Activated CD4-positive, alpha-beta T cell treated with anti-CD3 and anti-CD28 coated beads for 36 hours (primary cell): ENCODE measurements at places on chromosomes 7 and 10.
A peak's percentile ranks its signal among the peaks of the same experiment; 100 is the strongest.

GRCh38 chr10:52215745-52216361 is 98.2 kb upstream of the DKK1 start:
- peak; percentile 52 for DNase-seq

DNA sequence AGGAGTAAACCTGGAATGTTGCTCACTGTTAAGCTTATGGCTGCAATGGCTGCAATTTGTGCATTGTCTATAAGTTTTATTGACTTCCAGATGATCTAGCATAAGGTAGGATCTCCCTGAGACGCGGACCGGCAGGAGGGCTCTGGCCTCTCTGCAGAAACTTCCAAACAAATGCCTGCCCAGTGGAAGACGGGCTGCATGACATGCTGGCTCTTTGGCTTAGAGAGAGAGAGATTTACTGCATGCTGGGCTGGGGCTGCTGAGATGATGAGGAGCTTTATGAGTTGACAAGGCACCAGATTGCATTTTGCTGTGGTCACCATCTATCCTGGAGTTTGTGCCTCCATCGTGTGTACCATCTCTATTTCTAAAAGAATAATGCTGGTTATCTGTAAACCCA is 193.2 kb downstream of the GALNT17 start:
- DNase-seq = no peak

GRCh38 chr10:62182595-62182994 is 86.0 kb downstream of the RTKN2 start:
- peak; percentile 22 for DNase-seq

GRCh38 chr7:16524332-16524731 is 2.3 kb upstream of the LRRC72 start:
- no peak for DNase-seq

DNA sequence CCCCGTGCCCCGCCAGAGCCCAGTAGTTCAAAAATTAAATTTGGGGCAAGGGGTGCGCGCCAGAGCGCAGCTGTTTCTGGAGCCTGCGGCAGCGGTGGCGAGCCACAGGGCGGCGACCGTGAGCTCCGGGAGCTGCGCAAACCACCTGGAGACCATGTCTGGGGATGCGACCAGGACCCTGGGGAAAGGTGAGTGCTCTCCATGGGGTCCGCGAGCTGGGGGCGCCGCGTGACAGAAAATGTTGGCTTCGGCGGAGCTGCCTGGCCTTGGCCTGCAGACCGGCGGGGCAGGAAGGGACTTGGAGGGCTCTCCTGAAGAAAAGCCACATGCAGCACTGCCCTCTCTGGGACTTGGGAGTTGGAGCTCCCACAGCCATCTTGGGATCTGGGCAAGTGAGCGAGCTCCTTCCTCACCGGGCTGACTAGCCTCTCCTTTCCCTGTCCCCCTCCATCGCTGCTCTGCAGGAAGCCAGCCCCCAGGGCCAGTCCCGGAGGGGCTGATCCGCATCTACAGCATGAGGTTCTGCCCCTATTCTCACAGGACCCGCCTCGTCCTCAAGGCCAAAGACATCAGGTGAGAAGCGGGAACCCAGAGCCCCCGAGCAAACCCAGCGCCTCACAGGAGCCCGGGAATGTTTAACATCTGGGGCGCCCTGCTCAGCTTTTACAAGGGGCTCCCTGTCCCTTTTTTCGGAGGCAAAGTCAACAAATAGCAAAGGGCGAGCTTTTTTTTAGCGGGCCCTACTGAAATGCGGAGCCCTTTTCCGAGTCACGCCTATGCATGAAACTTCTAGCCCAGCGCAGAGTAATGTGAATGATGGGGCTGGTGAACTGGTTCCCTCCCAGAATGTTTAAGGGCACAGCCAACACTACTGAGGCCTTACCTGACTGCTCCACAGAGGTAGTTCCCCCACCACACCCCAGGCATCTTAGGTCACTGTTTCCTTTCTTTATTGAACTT is 6.1 kb downstream of the GSTO2 start:
- DNase-seq = peak; percentile 75

GRCh38 chr7:18511351-18512140 is 16.0 kb downstream of the HDAC9 start:
- no peak for DNase-seq

DNA sequence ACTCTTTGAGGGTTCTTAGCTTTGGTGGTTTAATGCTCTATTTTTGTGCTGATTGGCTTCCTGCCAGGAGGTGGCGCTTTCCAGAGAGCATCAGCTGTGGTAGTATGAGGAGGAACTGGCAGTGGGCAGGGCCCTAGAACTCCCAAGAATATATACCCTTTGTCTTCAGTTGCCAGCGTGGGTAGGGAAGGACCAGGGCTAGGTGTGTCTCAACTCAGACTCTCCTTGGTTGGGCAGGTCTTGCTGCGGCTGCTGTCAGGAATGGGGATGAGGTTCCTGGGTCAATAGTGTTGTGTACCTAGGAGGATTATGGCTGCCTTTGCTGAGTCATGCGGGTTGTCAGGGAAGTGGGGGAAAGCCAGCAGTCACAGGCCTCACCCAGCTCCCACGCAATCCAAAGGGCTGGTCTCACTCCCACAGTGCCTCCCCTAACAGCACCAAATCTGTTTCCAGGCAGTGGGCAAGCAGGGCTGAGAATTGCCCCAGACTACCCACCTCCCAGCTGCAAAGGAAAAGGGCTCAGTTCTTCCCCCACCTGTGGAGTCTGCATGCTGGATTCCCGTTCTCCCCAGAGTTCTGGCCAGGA is 191.5 kb downstream of the PHTF2 start:
- peak; percentile 43 for DNase-seq

GRCh38 chr7:48380921-48381320 is 209.7 kb downstream of the ABCA13 start:
- no peak for DNase-seq

- no peak for DNase-seq
These were observed 120.3 kb downstream of the BMPER start for GRCh38 chr7:34025600-34025999.

GRCh38 chr10:124565565-124566221 is 104.1 kb downstream of the LHPP start:
- peak; percentile 20 for DNase-seq

DNA sequence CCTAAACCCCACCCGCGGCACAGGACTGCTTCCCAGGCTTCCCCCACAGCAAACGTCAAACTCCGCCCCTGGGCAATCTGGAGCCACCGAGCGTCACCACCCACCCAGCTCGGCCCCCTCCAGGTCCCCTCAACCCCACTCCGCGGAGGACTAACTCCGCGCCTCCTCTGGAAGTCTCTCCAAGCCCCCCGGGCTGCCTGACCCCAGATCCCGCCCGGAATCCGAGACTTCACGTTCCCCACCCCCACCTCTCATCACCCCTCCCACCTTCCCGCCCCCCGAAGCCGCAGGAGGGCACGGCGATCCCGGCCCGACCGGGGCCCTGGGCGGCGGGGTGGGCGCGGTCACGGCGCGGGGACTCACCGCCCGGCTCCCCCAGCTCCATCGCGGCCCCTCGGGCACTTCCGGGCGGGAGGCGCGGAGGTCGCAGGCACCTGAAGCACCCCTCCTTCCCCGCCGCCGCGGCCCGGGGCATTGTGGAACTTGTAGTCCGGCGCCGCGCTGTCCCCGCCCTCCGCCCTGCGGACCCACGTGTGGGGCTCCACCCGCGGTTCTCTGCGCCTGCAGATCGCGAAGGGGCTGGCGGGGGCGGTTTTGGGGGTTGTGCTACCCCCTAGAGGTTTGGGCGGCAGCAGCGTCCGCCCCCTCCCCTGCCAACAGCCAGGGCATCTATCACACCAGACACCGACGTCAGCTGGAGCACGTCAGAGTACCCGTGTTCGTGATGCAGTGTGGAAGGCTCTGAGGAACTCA is at the start of gene TMUB1:
TSS of gene TMUB1 (minus strand) at position 423 of the 753 bp plus-strand sequence. CDS start 930 bp downstream, outside the sequence.
- DNase-seq = peak; percentile 90

GRCh38 chr10:109837384-109837783 is 85.9 kb downstream of the XPNPEP1 start:
- no peak for DNase-seq

DNA sequence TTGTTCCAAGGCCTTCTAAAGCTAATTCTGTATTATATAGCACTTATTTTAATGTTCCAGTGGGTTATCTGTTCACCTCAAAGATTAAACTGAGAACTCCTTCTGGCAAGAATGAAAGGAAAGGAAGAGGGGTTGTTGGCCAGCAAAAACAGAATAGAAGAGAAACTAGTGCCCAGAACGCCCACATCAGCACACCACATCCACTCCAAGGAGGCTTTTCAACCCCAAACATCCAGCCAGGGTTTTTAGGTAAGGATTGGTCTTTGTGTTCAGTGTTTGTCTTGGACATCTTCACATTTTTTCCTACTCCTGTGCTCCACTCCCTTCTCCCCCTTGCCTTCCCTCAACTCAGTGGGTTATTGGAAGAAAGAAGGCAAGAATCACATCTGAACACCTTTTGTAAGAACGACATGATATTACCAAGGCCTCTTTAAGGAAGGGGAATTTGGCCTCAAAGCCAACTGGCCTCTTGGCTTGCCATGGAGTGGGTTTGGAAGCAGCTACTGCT is 55.8 kb downstream of the BICC1 start:
- no peak for DNase-seq

DNA sequence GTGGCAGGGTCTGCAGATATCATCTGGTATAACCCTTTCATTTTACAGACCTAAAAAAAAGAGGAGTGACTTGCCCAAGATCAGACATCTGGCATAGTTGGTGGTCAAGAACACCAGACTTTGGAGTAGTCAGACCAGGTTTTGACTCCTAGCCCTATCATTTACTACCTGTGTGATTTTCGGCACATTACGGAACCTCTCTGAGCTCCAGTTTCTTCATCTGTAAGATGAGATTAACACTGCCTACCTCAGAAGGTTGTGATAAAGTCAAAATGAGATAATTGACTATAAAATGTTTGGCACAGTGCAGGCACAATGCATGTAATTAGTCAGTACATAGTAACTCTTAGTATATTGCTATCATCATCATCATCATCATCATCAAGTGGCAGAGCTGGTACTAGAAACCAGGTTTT is 1.2 kb downstream of the STRIP2 start:
- DNase-seq = no peak

GRCh38 chr10:109922358-109922975 is 844 bp downstream of the XPNPEP1 start:
- peak; percentile 20 for DNase-seq

DNA sequence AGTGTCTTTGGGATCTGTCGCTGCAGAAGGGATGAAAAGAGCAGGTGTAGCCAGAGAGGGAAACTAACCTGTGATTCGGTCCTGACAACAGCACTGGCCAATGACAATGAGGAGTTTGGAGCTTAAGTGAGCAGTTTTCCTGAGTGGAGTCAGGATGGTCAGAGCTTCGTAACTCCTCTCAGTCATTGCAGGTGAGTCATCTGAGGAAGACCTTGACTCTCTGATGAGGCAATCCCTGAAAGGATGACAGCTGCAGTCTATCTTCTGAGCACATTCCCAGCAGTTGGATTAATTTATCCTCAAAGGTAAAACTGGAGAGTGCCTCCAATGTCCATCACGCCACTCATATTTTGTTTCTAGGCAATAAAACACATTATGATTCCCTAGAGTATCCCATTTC is 401.9 kb downstream of the POM121L12 start:
- DNase-seq = no peak

DNA sequence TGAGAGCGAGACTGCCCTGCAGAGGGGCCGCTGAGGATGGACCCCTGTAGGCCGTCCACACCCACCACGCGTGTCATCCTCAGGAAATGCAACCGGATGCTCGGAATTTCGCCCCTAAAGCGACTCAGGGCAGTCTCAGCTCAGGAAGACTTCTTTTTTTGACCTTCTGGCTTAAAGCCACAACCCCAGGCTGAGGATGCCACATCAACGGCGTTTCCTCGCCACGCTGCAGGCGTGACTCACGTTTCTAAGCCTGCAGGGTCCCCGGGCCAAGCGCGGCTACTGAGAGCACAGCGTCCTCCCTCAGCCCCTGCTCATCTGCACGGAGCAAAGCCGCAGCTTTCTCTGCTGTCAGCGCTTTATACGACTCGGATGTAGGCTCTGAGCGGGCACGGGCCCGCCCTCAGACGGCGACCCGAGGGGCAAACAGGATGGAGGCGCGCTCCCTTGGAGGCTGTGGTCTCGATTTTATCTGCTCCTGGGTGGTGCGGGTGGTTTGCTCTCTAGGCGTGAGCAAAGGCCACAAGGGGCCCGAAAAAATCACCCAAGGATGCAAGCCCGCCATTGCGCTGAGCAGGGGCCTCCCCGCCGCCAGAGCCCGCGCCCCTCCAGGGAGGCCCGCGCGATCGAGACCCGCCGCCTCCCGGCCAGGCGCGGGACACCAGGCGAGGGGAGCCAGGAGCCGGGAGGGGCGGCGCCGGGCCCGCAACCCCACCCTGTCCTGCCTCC is 726 bp upstream of the INSIG1 start:
- peak; percentile 90 for DNase-seq

GRCh38 chr7:79434867-79435266 is 18.6 kb downstream of the MAGI2 start:
- no peak for DNase-seq

- DNase-seq = no peak
These were observed 292.0 kb downstream of the LRMDA start for GRCh38 chr10:75723319-75723980.

DNA sequence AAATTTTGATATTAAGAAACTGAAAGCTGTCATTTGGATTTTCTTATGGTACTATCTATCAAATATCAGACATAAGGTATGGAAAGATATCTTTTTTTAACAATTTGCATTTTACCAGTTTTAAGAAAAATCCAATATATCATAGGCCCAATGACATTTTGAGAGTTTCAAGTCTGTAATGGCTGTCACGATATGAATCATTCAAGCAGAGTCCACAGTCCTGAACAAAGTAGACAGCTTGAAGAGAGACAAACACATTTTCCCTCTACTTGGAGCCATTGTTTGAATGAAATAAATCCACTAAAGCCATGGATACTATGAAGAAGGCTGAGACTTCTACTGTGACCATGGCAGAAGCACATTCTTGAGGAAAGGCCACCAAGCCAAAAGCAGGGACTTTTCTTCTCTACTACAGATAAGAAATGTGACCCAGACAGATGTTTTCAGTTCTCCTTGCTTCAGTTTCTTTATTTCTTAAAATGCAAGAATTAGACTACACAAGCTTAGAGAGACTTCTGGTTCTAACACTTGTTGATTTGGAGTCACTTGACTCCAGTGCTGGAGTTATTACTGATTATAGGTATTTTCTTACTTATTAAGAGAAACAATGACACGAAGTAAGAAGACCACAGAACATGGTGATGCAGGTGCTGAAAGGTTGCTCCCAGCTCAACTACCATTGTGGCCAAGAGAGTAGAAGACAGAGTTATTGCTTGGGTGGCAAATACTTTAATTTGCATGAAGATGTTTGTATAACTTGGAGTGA is 429.1 kb downstream of the KIF20B start:
- DNase-seq = no peak

GRCh38 chr7:32879460-32879859 is 12.1 kb downstream of the KBTBD2 start:
- no peak for DNase-seq

GRCh38 chr10:72123616-72124015 is 35.3 kb upstream of the SPOCK2 start:
- DNase-seq = no peak

DNA sequence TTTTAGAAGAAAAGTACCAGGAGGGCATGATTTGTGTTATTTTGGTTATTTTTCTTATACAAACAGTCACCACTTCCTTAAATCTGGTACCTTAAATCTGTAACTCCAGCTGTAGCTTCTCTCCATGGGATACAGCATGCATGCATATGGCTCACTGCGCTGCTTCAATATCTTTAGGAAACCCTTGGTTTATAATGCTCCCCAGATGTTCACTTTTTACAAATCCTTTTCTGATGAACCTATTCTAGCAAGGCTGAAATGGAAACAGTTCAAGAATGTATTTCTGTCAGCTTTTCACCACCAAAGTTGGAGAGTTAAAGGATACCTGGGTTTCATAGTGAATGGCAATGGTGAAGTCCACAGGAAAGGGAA is 50.9 kb downstream of the LAMB4 start:
- DNase-seq = no peak

GRCh38 chr7:141190495-141190894 is 116.6 kb downstream of the TMEM178B start:
- no peak for DNase-seq
